ENCODE measurements at places on chromosomes 11 and 22.

- DNase-seq: no peak
These were observed 773.2 kb downstream of the TBC1D22A start for GRCh38 chr22:47535681-47536080.

DNA sequence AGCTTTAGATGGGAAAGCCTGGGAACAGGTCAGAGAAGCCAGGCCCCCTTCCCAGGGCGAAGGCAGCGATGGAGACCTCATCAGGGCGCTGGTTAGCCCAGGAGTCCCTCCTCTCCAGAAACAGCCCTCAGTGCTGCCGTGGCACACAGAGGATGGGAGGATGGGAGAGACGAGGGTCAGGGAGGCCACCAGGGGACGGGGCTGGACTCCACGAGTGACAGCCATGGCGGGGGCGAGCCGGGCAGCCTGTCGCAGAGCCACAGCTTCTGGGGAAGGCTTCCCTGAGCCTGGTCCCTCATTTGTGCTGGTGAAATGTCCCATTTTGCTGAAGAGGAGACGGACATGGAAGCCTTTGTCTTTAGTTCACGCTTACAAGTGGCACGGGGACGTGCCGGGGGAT is 1390.5 kb downstream of the TBC1D22A start:
- DNase-seq: no peak

- DNase-seq: no peak
These were observed 4.8 kb downstream of the ANKK1 start for GRCh38 chr11:113392236-113392921.

DNA sequence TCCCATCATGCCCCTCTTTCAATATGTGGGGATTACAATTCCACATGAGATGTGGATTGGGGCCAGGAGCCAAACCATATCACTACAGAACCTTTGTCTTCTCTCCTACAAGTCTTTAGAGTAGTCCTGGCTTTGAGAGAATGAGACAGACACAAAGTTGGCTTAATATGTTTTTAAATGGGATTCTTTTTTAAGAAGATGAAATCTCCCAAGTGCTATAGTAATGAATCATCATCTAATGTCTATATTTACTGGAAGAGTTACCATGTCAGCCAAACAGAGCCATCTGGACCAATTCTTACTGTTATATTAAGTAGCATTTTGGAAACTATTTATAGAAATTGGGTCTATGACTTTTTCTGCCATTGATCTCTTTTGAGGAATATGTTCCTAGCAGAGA is 38.1 kb upstream of the CARD18 start:
- DNase-seq: no peak

DNA sequence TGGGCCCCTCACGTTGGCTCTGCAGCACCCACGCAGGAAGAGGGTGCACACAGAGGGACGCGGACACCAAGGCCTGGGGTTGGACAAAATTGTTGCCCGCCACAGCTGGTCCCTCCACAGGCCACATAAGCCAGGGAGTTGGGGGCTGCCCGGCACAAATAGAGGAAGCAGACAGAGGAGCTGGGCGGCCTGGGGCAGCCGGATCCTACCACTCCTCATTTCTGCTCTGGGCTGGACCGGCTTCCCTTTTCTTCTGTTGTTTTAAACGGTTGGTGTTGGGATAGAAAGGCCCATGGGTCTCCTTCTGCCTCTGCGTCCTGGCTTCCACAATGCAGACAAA is 36.4 kb upstream of the LINC01488 start:
- DNase-seq: no peak

DNA sequence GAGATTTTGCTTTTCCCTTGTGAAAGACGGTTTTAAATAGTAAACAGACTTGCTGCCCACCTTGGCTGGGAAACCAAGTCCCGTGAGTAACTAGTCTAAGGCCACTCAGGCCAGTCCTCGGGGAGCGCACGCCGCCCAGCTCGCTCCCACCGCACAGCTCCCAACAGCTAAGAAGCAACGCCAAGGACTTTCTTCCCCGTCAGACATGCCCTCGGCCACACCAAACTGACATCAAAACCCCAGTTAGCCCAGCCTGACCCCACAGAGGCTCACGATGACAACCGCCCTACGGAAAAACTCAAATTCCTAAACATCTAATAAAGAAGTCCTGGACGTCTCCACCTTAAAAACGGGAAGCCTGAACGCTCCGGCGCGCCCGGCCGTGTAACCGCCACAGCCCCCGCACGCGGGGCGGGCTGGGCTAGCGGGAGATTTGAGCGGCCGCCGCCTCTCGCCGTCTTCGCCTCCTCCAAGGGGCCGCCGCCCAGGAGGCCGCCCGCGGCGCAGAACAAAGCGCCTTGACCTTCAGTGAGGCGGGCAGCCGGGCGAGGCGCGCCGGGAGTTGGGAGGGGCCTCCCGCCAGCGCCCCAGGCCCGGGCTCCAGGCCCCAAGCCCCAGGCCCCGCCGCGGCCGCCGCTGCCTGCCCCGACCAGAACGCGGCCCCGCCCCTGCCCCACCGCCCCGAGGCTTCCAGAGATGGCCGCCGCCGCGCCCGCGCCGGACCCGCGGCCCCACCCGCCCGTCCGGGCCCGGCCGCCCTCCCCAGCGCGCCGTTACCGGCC is 486 bp downstream of the NAP1L4 start:
- no peak for DNase-seq

All from activated naive CD8-positive, alpha-beta T cell treated with anti-CD3 and anti-CD28 coated beads for 36 hours (primary cell).